ENCODE measurements at places on chromosomes 3 and 15. TPM values are rescaled to one million over a fixed set of nuclear protein-coding genes. Genes with fewer than 3 reads are reported as not detected.
A peak's percentile ranks its signal among the peaks of the same experiment; 100 is the strongest.

Gene DCP1A
- 2.5 TPM for polyA plus RNA-seq

GRCh38 chr3:158420654-158421396 lies 150.2 kb upstream of the MLF1 start:
- DNase-seq: no peak

Gene PLA2G4B
- 51.8 TPM for polyA plus RNA-seq

DNA sequence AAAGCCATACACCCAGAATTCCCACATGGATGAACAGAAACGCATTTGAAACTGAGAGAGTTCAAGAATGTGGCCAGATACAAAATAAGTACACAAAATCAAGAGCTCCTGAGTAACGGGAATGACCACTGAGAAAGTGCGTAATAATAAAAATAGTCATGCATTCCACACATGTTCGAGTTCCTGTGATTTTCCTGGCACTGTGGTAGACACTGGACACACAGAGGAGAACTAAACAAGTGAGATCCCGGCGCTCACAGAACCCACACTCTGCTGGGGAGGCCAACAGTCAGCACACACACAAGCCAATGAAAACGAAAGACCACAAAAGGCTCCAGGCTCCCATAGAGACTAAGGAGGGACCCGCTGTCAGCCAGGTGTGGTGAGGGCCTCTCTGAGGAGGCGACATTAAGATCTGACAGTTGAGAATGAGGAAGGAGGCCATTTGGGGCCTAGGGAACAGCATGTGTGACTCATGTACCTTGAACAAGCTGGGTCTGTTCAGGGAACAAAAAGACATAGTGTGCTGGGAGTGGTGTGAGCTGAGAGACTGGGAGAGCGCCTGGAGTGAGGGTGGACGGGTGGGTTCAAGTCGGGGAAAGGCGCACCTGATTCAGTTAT lies 5.1 kb downstream of the FAM107A start:
- no peak for DNase-seq

Gene SELENOK
- polyA plus RNA-seq: 115 TPM

DNA sequence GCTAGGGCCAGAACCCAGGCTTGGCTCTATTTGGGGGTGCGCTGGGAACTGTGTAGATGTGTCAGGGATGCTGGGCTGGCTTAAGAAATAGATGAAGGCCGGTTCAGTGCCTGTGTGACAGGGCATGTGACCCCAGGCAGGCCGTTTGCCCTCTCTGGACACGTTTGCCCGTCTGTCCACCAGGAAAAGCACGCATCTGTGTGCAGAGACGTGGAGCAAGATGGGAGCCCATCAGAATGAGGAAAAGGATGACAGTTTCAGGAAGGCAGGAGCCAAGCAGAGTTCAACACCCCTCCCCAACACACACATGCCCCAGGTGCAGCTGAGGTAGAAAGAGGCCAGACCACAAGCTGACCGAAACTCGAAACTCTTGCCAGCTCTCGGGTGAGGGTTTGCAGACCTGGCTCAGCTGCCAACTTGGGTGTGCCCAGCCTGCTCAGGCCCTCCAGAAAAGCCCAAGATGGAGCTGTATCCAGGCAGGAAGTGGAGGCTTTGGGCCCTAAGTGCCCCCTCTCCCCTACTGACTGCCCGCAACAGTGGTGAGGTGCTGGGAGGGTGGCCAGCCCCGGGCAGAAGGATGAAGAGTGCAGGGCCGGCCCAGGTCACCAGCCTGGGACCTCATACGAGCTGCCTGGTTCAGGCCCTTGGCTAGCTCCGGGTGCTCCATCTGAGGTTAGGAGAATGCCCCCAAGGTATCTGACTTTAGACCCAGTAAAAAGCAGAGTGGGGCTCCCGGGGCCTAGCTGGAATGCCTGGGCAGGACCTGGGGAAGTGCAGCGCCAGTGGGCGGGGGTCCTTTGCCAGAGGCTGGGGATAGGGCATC lies 10.2 kb upstream of the MESP1 start:
- peak; percentile 41 for DNase-seq

- DNase-seq: peak; percentile 74
Observed at GRCh38 chr3:184380627-184381260, 890 bp downstream of the CHRD start.

- DNase-seq: no peak
Observed at GRCh38 chr3:100777271-100777670, 68.0 kb downstream of the TFG start.

DNA sequence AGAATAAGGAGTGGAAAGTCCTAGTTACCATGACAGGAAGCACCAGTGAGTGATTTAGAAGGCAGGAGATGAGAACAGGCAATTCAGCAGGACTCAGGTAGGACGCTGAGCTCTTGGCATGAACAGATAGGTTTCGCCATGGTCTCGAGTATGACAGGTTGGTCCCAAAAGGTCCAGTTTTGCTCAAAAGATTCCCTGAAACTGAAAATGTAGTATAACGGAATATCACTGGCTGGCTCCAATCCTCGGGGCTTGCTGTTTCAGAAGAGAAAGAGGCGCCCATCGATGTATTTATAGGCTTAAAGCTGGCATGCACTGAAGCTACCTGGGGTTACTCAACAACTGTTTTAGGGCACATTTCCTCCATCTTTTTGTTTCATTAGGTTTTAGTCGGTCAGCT lies 59.2 kb downstream of the SRGAP3 start:
- no peak for DNase-seq

DNA sequence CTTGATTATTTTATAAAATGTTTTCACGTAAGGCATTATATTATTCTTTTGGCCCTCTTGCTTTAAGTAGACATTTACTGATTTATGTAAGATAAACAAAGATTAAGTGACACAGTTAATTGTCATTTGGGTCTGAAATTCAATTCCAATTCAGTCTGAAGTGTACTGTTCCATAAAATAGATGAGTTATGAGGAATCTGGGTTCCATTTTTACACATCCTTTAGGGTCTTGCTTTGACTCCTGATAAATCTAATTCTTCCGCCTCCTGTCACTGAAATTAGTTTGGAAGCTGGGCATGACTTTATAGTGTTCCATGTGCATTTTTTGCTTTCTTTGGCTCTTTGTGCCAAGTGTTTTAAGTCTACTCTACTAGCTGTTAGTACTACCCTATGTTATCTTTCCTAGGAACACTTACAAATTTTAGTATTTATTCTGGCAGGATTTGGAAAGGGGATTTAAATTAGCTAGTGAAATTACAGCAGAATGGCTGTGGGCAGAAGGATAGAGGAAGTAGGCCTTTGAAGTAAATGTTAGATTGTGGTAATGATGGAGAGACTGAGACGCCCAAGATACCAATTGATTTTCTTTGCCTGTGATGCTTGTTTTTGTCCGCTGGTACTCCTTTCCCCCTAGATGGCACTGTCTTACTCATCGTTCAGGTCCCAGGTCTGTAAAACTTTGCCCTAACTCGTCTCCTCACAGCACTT lies 14.3 kb downstream of the ARL8B start:
- DNase-seq: no peak

DNA sequence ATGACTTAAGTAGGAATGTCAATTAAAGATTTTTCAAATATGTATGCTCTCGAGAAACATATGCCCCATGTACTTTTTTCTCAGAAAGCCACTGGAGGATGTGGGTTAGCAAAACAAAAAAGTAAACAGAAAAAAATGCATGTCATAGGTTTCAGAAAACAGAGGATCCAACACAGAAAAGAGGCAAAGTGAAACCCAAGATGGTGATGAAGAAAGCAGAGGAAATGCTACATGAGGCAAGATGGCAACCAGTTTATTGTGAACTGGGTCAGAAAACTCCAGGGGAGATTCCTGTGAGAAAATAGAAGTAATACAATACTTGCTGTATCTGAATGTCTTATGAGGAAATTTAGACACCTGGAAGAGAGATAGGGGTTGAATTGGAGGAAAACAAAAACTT lies 30.8 kb upstream of the EOMES start:
- DNase-seq: no peak

GRCh38 chr15:59622289-59622688 lies 10.7 kb downstream of the GCNT3 start:
- peak; percentile 61 for DNase-seq

Gene TMC3
- polyA plus RNA-seq: not detected

DNA sequence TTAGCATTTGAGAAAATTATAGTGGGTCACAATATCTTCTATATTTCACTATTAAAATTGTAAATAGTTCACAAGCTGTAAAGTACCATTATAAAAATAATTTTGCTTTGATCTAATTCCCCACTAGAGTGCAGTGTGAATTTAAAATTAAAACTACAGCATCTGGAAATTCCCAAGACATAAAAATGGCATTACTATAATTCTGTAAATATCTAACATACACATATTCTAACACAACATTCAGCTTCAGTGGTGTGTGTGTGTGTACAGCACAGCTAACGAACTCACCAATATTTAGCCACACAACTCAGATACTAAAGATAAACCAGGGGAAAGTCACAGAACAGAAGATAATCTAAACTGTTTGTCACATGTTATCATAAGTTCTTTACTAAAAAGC lies 424.9 kb upstream of the ZNF385D start:
- no peak for DNase-seq

GRCh38 chr15:48177766-48178647 lies at the start of gene MYEF2:
MYEF2 (minus strand) TSS chr15:48178295; CDS start chr15:48178237, 58 bp downstream.
- peak; percentile 84 for DNase-seq

DNA sequence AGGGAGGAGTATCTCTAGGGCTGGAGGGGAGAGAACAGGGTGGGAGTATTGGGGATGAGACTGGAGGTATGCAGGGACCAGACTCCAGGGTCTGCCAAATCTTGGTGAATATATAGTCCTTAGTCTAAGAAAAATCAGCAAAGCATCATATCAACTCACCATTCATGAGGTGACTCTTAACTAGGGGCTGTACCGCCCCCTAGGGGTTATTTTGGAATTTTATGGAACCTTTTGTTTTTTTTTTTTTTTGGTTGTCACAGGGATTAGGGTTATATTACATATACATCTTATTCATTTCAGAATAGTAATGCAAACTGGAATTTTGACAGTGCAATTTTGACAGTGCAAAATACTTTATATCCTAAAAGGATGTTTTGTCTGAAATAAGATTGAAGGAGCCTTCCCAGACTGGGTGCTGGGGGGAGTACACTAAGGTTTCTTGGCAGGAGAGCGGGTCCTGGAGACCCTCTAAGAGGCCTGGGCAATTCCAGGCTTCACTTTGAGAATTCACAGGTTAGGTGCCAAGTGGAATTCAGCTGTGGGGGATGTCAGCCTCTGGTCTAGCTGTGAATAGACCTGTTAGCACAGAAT lies 7.5 kb downstream of the CMTM7 start:
- DNase-seq: no peak

Gene EEF1AKMT4
- 3.0 TPM for polyA plus RNA-seq

GRCh38 chr15:94400526-94401298 lies 169.4 kb downstream of the MCTP2 start:
- no peak for DNase-seq

Gene ADPRH
- polyA plus RNA-seq: 7.5 TPM

GRCh38 chr3:134904241-134904771 lies 109.2 kb downstream of the EPHB1 start:
- no peak for DNase-seq

Data from aorta (tissue), 5 donors.